ENCODE measurements at places on chromosomes 11 and 22.

DNA sequence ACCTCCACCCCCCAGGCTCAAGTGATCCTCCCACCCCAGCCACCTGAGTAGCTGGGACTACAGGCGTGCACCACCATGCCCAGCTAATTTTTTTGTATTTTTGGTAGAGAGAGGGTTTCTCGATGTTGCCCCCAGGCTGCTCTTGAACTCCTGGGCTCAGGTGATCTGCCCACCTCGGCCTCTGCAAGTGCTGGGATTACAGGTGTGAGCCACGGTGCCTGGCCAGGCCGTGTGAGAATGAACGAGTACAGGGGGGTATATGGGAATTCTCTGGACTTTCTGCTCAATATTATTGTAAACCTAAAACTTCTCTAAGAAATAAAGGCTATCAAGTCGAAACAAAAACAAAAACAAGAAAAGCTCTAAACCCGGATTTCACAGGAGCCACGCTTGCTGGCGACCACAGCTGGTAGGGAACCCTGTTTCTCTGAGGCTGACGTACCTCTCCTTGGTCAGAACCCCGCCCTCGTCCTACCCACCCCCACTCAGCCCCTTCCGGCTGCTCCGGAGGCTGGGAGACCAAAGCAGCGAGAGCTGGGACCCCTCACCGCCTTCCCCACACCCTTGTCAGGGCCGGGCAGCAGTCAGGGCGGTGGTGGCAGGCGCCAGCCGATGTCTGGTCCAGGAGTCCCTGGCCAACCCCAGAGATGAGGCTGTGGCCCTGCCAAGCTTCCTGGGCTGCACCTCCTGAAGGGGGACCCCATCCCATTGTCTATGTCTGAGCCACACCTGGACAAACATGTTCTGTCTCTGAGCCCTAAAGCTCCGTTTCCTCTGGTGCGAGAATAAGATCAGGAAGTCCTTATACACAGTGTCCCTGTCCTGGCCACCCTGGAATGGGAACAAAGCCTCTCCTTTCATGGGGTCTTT is 52.1 kb downstream of the LINC01488 start:
- no peak for DNase-seq

- DNase-seq, result no peak
Observed at GRCh38 chr11:50412832-50413231, 380.2 kb downstream of the OR4C45 start.

- DNase-seq, result no peak
Observed at GRCh38 chr11:71301046-71301857, 48.9 kb upstream of the SHANK2 start.

- no peak for DNase-seq
Observed at GRCh38 chr22:19655399-19655798, 58.9 kb upstream of the SEPTIN5 start.

GRCh38 chr11:103499710-103500340 is 390.6 kb downstream of the DYNC2H1 start:
- no peak for DNase-seq

DNA sequence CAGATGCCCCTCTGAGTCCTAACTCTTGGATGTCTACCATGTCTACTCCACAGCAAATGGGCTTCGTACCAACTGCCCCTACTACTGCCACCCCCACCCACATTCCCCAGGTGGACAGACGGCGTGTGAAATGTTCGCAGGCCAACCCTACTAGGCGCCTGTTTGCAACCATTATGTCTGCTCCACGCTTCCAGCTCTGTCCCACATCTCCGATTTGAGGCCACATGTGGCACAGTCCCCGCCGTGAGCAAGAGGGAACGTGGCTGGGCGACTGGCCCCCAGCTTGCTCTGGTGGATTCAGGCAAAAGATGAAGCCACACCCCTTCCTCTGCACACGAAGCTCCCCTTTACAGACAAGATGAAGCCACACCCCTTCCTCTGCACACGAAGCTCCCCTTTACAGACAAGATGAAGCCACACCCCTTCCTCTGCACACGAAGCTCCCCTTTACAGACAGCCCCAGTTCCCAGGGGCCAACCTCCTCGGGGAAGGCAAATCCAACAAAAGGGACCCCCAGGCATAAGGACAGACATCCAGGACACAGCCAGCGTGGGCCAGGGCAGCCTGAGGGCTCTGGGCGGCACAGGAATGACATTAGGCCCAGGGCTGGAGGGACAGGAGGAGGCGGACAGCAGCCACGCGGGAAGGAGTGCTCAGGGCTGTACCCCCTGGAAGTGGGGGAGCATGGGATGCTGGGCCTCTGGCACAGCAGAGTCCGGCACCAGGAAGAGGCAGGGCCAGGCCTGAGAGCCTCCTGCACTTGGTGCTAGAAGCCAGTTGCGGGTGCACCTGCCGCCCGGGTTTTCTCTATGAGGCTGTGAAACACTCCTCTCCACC is 106.2 kb downstream of the SHANK2 start:
- no peak for DNase-seq

DNA sequence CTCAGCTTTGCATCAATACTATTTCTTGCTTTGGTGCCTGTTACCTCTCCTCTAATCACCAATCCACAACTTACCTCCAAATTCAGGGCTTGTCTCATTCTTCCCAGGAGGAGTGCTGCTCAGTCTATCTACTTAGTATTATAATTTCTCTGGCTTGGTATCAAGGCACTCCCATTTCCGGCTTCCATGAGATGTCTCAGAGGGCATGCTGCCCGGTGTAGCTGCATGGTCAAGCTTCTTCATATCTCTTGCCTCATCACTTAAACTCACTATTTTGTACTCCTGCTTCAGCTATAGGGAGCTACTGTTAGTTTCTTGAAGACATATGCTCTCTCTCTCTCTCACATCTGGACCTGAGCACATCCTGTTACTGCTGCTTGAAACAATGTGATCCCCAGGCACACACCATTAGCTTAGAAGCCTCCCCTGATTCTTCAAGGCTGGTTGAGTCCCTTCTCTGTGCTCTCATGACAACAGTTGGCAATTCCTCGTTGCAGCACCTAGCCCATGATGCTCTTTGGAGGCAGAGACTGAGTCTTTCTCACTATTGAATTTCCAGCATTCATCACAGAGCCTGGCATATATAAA is 182.8 kb upstream of the SYN3 start:
- DNase-seq, result no peak

DNA sequence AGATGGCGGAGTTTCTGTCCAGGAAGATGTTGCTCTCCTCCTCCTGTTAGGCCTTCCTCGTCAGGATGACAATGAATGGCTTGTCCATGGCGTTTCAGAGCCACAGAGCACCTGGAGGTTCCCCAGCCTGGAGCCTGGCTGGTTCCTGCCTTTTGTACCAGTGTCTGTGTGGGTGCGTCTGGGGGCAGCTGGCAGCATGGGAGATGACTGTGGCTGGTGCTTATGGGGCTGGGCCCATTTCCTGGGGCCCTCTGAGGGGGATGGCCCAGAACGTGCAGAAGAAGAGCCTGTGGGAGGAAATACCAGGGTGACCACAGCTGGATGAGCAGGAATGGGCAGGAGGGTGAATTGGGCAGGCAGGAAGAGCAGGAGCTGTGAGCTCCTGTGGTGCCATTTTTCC is 6.7 kb downstream of the SLC37A2 start:
- no peak for DNase-seq

DNA sequence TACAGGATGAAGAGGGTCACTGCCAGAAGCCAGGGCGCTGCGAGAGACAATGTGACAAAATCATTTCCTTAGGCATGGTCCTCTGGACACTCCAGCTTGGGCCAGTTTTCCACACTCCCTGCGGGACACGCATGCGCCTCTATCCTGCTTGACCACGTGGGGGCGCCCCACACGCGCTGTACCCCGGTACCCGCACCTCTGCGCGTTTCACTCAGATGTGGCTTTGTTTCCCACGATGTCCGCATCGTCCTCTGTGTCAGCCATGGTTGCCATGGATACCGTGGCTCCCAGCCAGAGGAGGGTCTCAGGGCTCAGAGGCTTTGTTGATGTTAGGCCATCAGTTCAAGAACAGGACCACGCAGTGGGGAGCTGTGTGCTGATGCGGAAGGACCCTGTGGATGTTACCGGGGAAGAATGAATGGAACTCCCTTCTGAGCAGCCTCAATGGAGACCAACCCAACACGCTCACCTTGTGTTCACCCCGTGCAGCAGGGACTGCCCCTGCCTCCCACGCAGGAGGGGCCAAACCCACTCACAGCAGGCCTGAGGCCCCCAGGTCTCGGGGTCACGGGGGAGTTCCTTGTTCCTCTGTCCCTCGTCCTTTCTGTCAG is 101.1 kb upstream of the SLC22A12 start:
- DNase-seq, result peak; percentile 35

DNA sequence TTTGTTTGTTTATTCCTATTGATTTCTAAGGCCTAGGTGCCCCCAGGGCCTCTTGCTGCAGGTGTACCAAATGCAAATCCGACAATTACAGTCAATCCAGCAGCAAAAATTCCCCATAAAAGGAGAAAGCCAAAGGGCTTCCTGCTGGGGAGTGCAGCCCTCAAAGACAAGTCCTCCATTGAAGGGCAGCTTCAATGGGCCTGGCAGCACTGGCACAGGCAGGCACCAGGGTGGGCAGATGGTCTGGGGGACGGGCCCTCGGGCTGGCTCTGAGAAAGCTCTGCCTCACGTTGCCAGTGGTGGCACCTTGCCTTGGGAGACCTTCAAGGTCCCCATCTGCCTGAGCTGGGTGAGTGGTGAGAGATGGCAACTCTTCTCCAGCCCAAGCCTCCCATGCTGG is 128.0 kb downstream of the DSCAML1 start:
- DNase-seq, result no peak

DNA sequence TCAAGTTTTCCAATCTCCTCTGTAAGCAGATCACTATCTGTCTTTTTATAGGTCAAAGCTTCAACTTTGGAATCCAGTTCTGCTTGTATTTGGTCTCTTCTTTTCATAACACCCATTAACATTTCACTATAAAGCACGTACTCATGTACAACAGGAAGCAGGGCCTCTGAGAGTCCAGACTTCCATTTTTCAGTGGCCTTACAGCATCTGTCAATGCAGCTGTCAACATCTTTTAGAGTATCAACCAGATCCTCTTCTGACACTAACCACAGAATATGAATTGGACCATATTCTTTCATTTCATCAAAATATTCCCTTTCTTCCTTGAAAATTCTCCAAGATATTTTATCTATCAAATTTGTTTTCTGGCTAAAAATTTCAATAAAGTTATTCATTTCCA is 24.7 kb upstream of the SLN start:
- DNase-seq, result no peak

GRCh38 chr11:96107143-96107824 is 183.4 kb upstream of the MTMR2 start:
- DNase-seq, result no peak

DNA sequence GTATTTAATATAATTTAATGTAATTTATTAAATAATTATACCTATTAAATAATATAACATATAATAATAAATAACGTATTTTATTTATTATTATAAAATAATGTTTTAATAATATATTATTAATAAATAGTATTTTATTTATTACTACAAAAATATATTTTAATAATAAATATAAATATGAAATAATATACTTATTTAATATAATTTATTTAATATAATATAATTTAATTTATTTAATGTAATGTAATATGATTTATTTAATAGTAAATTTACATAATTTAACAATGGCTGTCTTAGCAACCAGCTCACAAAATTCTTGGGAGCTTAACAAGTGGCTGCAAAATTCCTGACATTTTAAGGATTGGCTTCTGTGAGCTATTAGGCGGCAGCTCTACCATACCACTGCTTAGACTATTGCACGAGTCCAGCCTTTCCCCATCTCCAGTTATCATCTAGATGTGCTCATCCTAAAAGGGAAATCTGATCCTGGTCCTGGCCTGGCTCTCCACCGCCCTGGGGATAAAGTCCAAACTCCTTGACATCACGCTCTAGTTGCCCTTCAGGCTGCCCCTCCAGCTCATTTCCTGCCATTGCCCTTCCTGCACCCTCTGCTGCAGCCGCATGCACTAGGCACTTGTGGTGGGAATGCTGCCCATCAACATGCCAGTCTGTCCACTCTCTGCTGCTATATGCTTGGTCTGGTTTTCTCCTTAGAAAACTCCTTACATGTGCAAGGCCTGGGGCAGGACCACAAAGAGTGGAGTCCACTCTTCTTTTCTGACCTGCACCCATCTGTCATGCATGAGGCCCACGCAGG is 9.8 kb downstream of the MMP20 start:
- no peak for DNase-seq

DNA sequence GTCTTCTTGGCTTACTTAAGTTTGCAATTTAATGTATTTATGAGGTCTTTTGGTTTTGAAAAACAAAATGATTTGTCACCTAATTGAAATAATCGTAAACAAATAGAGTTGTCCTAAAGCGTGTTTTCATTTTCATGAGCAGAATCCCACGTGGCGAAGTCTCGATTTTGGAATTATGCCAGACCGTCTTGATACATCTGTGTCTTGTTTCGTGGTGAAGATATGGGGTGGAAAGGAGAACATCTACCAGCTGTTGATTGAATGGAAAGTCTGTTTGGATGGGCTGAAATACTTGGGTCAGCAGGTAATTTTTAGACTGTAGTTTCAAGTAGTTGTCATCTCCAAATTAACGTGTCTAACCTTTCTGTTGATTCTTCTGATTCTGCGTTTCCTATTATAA is 64.7 kb downstream of the UVRAG start:
- no peak for DNase-seq

GRCh38 chr22:29313126-29313575 is 2.3 kb downstream of the RASL10A start:
- DNase-seq, result no peak

GRCh38 chr11:14687943-14688627 is 44.5 kb downstream of the PDE3B start:
- DNase-seq, result no peak

DNA sequence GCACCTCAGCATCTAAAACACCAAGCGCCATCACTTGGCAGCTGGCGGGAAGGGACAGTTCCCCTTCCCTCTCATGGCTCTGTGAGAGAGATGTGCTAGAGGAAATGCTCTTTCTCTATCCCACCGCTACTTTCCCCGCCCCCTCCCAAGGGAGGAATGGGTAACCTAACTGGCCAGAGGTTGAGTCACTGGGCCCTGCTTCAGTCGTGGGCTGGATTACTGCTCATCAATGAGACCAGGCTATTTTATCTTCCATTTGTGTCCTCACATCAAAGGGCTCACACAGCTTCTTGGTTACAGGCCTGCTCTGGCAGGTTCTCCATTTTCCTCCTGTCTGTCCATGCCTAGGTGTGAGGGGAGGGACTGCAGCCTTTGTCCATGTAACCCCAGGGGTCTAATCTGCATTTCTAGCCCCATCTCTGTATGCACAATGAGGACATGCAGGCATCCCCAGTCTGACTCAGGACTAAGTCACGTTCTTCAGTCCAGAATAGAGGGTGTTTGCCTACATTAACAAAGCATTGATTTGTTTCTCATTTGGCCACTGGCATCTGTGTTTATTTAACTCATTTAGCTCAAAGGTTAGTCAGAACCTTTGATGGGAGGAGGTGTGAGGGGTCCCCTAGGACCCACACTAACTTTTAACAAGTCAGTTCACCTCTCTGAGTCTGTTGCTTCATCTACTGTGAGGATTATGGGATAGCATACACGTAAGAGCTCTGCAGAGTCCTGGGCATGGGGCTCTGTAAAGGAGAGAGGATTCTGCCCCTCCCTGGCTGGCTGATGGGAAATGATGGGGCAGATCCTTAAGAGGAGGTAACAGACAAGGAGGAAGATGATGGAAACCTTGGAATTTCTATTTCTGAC is 99.1 kb downstream of the XRRA1 start:
- peak; percentile 82 for DNase-seq
